ENCODE measurements at places on chromosomes 4 and X.

DNA sequence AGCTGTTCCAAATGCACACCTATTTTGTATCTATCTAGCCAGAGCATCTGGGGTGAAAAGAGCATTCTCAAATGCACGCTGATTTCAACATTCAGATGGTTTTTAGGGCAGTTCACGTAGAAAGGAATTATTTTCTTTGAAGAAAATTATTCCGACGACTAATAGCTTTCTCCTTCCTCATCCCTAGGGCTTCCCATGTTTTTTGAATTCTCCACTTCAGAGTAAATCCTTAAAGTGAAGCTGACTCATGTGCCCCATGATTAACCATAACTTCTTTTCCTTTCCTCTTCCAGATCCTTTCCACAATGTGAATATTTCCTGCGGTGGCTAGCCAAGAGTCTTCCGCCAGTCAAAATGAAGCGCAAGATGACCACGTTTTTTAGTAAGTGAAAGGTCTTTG is 86.7 kb upstream of the PDHA1 start:
- DNase-seq: no peak

- DNase-seq: no peak
Measured at GRCh38 chr4:74114234-74114633, 15.2 kb upstream of the CXCL2 start.

GRCh38 chrX:16718824-16719333 is 533 bp upstream of the SYAP1 start:
- no peak for DNase-seq

DNA sequence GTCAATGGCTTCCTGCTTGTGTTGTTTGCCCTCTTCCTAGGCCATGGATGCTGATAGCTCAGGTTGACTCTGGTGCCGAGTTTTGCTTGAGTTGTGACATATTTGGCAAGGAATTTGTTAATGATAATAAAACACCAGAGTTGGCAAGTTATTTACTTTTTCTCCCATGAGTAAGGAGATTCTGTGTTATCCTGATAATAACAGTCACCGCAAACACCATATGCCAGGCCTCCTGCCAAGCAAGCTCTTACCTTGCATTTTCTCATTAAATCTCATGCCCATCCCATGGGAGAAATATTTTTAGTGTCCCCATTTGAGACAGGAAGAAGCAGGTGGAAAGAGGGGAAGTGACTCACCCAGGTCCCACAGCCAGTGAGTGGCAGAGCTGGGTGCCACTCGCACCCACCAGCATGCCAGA is 67.4 kb upstream of the CLCN4 start:
- no peak for DNase-seq

- DNase-seq: no peak
Measured at GRCh38 chrX:141945426-141945825, 41.7 kb downstream of the MAGEC1 start.

DNA sequence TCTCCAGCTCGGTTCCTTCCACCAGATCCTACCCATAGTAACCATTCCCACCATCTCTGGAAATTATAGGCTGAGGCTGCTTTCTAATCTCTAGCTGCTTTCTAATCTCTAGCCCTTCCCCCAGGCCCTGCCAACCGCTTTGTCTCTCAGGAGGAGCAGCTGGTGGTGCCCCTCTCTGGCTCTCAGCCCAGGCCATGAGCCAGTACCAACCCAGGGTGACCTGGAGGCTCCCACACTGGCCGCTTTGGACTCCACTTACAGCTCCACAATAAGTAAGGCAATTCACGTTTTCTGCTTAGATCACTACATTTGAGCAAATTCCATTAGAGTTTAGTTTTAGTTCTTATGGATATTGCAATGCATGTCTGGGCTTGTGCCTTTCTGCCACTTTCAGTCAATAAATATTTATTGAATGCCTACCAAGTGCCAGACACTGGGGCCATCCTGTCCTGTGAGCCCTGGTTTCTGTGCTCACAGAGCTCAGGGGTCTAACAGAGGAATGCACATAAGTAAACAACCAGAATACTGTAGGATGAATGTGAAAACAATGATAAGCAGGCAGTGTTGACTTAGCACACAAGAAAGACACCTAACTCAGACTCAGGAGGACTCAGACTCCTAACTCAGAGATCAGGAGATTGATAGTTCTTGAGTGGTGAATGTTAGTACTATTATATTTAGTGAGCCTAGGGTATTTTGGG is 38.9 kb downstream of the SMC1A start:
- DNase-seq: no peak

DNA sequence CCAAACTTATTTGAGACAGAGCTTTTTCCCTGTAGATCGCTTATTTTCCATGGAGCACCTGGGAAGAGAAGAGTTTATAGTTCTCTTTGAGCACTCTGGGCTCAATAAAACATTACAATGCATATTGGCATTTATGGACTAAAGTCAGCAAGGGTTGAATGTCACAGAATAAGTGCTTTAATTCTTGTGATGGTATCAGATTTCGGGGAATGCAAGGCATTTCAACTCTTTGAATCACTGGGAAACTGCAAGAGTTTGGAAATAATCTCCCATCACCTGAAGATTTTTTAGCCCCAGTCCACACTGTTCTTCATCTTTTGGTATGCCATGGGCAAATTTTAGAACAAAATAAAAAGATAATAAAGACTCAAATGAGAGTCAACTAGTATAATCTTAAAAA is 111.5 kb upstream of the WDFY3 start:
- no peak for DNase-seq

- DNase-seq: no peak
Measured at GRCh38 chr4:24973747-24974601, 56.8 kb downstream of the LGI2 start.

DNA sequence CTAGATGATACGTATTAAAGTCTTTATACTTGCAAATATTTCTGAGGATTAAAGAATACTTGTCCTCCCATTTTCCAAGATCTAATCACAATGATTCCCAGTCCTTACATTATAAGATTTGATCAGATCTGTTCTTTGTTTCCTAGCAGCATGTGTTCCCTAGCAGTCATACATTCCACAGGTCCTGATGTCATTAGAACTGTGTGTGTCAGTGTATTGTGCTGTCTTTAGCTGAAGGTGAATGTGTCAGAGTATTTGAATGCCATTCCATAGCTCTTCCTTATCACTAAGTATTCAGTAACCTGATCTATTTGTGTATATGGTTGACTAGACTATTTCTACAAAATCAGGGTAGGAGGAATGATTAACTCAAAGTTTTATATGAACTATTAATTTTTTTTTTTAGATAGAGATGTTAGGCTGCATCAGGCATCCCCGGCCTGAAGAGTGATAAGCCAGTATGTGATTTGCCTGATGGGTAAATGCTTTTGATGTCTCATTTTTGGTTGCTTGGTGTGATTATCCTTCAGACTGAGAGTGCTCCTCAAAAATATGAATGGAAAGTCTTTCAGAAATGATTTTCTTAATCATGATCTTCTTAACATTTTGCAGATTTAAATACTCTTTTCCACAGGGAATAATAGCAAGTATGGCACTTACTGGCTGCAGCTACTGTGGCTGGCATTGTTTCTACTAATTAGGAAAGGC is 4.4 kb downstream of the ADGRL3 start:
- no peak for DNase-seq

DNA sequence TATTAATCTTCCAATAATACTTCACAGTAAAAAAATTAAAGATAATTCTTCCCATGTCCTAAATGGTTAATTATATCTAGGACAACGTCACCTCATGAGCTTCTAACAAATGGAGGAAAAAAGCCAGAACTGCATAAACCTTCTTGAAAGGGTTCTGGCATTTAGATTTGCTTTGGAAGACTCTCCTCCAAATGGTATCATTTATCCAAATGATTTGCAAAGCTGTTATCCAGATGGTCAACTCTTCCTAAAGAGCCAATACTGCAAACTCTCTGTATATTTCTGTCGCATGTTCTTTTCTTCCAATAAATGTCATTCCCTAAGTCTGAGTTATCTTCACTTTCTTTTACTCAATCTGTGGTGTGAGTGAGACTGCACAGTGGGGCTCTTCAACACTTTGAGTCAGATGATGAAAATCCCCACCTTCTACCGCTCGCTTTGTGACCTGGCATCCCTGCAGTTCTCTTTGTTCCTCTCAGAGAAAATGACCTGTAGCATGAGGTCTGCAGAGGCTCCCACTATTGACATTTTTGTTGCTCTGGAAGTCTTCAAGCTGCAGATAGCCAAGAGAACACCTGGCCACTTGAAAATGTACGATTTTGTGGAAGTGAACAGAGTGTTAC is 52.9 kb downstream of the TMEM150C start:
- no peak for DNase-seq
